ENCODE measurements at places on chromosomes 2 and 18.

- DNase-seq: no peak
Observed at GRCh38 chr2:229407170-229407569, 136.1 kb upstream of the PID1 start.

DNA sequence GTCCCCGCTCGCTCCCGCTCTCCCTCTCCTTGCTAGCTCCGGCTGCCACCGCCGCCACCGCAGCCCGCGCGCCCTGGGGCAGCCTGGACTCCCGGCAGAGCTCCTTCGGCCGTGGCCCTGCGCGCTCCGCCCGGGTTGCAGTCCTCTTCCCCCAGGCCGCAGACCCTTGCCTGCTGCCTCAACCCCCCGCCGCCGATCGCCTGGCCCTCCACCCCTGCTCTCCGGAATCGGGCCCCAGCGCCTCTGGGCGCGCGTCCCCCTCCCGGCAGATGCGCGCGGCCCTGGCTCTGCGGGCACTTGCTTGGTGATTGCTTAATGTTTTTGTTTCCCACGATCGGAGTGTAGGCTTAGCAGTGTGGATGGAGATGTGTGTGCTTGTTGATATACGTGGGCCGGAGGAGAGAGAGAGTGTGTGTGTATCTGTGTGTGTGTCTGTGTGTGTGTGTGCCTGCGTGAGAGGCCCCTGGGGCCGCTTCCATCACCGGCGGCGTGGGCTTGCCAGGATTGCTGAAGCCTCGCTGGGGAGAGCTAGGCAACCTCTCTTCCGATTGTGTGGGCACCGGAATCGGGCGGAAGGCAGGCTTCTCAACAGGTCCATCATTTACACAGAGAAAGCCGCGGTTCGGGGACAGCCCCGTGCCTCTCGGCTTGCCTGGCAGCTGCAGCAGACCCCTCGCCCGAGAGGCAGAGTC is 877 bp downstream of the INHBB start:
- DNase-seq: no peak

GRCh38 chr2:109148117-109148746 is 19.2 kb downstream of the SH3RF3 start:
- no peak for DNase-seq

GRCh38 chr18:34870555-34871310 is 160.6 kb downstream of the DTNA start:
- DNase-seq: no peak

- no peak for DNase-seq
Observed at GRCh38 chr2:205372141-205372540, 310.2 kb upstream of the NRP2 start.

- no peak for DNase-seq
Observed at GRCh38 chr2:113858764-113859163, 31.1 kb upstream of the ACTR3 start.

- no peak for DNase-seq
Observed at GRCh38 chr18:47868744-47869143, 61.7 kb downstream of the SMAD2 start.

DNA sequence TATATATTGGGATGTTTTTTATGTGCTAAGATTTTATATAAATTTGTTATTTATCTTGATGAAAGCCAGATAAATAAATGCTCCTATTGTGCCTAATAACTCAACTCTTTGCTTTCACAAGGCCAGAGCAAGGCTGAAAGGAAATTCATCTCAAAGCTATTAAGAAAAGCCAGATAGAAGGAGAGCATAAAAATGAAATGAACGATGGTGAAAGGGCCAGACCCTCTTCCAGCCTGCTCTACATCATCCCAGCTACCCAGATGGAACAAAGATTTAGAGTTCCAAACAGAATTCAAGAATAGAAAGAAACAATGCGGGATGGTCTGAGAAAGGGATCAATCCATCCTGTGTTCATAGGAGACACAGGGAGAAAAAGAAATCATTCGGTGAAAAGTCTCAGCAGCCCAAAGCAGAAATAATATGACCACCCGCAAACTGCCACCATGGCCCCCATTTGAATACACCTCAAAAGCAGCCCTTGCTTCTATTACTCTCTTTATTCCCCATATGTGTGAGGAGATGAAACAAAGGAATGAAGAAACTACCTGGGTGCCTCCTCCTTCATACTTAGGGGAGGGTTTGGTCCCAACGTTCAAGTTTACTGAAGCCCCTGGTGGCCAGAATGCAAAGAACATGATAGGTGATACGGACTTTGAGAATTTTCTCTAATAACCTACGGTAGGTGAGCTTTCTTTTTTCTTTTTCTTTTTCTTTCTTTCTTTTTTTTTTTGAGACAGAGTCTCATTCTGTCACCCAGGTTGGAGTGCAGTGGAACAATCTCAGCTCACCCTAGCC is 110.1 kb upstream of the FBXO11 start:
- no peak for DNase-seq

DNA sequence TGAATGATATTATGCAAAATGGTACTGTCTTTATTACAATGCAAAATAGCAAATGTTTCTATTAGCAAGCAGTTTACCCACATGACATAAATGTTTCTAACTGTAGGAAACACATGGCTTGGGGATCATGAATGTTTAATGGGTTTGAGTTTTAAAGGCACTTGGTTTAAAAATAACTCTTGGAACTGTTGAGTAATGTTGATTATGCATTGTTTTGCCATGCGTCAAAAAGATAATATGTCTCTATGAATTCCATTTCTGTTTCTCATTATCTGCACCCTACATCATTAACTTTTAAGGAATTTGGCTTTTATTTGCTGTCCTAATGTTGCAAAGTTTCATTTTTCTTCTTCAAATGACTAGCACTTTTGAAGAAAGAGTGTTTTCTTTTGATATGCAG is 1355.5 kb downstream of the SUCLG1 start:
- no peak for DNase-seq

- no peak for DNase-seq
Observed at GRCh38 chr2:71379086-71379485, 47.5 kb downstream of the ZNF638 start.

- DNase-seq: no peak
Observed at GRCh38 chr2:113894156-113894743, 4.4 kb downstream of the ACTR3 start.

- DNase-seq: no peak
Observed at GRCh38 chr2:112630268-112630667, 15.5 kb upstream of the SLC20A1 start.
